ENCODE measurements at places on chromosomes 7 and 10. TPM values are rescaled to one million over a fixed set of nuclear protein-coding genes. Genes with fewer than 3 reads are reported as not detected.

Gene ADAM8
- 0.46 TPM for total RNA-seq

Gene OR6V1
- total RNA-seq = not detected

Gene CPA2
- not detected for total RNA-seq

Gene TDRD1
- total RNA-seq = not detected

Gene RELN
- 7.9 TPM for total RNA-seq

Gene PPP2R2D
- total RNA-seq = 37.2 TPM

Gene MMS19
- 70.7 TPM for total RNA-seq

Gene MRC1
- 2.4 TPM for total RNA-seq

Gene HECW1
- not detected for total RNA-seq

Gene GPER1
- total RNA-seq = 2.0 TPM

Gene TMEM140
- 13.4 TPM for total RNA-seq

Gene ASB15
- not detected for total RNA-seq

Gene C10orf95
- not detected for total RNA-seq

Gene CFAP43
- 0.07 TPM for total RNA-seq

Gene DENND2A
- 0.04 TPM for total RNA-seq

Gene MYL10
- total RNA-seq = not detected

Gene GCK
- 0.39 TPM for total RNA-seq

Gene GAD2
- total RNA-seq = not detected

Gene GLRX3
- total RNA-seq = 109 TPM

Gene DNAJB6
- 104 TPM for total RNA-seq

Gene PTPN20
- total RNA-seq = 0.26 TPM

Gene KIF11
- 21.3 TPM for total RNA-seq

Gene GDF2
- not detected for total RNA-seq

Gene PON3
- 0.20 TPM for total RNA-seq

Gene TAC1
- not detected for total RNA-seq

Gene AQP1
- 6.4 TPM for total RNA-seq

Gene PAX4
- total RNA-seq = not detected

Gene BHLHA15
- 1.8 TPM for total RNA-seq

Gene CCDC146
- 0.53 TPM for total RNA-seq

Gene ZNF33A
- total RNA-seq = 9.0 TPM

Gene NRP1
- 316 TPM for total RNA-seq

Gene SPACDR
- 1.2 TPM for total RNA-seq

Gene PODXL
- total RNA-seq = 114 TPM

Gene GFRA1
- 2.1 TPM for total RNA-seq

Gene PRRT4
- total RNA-seq = not detected

Gene CALHM2
- total RNA-seq = 15.7 TPM

Gene COL1A2
- total RNA-seq = 19.1 TPM

Gene OR2A42
- total RNA-seq = under 0.01 TPM

Gene GLUD1
- 228 TPM for total RNA-seq

Gene PPP1R3C
- 1.2 TPM for total RNA-seq

Gene CC2D2B
- 0.04 TPM for total RNA-seq

Gene CTNNA3
- not detected for total RNA-seq

Gene SFRP5
- total RNA-seq = not detected

Gene FAM170B
- total RNA-seq = not detected

Gene PRLHR
- not detected for total RNA-seq

Gene RHOBTB1
- 29.1 TPM for total RNA-seq

Gene TBC1D12
- total RNA-seq = 13.4 TPM

Gene KCNH2
- 0.07 TPM for total RNA-seq

Gene STAG3
- total RNA-seq = 0.42 TPM

Gene PON1
- not detected for total RNA-seq

Gene EBLN1
- total RNA-seq = not detected

Gene CACNB2
- total RNA-seq = not detected

Gene CPA5
- not detected for total RNA-seq

Gene CARD11
- 18.4 TPM for total RNA-seq

Gene HECTD2
- total RNA-seq = 7.3 TPM

Gene AASS
- total RNA-seq = 34.0 TPM
